Islet precursor cell (in vitro differentiated cells): ENCODE measurements at places on chromosomes 16 and 17.
A peak's percentile ranks its signal among the peaks of the same experiment; 100 is the strongest.

DNA sequence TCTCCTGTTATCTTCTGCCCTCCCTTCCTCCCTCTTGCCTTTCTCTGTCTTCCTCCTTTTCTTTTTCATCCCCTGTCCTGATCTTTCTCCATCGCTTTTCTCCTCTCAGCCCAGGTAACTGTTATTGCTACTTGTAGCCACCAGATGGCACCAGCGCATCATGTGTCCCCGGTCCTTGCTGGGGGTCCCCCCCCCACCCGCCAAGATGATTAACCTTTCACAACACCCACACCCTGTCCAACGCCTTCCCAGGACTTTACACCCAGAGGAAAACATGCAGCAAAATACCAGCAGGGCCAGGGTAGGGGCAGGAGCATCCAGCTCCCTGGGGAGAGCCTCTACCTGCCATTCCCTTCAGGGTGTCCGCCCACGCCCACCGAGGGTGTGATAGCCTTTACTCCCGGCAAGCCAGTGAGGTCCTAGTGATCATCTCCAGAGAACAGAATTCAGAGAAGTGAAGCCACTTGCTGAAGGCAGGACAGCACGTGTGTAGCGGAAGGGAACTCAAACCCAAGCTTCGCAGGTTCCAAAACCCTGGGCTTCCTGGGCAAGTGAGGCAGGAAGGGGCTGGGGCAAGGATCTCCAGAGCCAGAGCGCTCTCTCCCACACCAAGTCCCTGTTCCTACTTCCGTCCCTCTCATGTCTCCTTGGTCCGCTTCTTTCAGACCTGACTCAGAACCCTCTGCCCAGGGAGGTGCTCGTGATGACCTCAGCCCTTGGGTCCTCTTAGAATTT is 13.4 kb upstream of the TAC4 start:
- peak; percentile 82 for DNase-seq

DNA sequence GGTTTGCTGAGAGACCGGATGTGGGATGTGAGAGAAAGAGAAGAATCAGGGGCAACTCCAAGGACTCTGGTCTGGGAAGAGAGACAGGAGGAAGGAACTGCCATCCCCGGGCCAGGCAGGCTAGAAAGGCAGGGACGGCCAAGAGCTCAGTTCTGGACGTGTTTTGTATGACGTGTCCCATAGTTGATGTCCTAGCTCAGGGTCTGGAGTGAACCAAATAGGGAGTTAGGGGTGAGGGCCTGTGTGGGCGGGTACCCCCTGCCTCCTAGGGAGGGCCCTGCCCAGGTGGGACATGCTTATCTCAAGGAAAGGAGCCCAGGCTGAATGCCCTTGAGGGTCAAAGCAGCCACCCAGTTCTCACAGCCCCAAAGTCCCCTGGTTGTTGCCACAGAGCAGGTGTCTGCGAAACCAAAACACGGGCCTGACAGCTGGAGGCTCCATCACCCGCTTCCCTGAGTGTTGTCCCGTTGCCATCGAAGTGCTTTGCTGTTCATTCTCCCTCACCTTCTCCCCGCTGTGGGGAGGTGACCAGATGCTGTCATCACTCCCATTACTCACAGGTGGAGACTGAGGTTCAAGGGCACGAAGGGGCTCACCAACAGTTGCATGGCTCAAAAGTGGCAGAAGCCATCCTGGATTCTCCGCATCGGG is 7.5 kb downstream of the ABCC3 start:
- no peak for DNase-seq

DNA sequence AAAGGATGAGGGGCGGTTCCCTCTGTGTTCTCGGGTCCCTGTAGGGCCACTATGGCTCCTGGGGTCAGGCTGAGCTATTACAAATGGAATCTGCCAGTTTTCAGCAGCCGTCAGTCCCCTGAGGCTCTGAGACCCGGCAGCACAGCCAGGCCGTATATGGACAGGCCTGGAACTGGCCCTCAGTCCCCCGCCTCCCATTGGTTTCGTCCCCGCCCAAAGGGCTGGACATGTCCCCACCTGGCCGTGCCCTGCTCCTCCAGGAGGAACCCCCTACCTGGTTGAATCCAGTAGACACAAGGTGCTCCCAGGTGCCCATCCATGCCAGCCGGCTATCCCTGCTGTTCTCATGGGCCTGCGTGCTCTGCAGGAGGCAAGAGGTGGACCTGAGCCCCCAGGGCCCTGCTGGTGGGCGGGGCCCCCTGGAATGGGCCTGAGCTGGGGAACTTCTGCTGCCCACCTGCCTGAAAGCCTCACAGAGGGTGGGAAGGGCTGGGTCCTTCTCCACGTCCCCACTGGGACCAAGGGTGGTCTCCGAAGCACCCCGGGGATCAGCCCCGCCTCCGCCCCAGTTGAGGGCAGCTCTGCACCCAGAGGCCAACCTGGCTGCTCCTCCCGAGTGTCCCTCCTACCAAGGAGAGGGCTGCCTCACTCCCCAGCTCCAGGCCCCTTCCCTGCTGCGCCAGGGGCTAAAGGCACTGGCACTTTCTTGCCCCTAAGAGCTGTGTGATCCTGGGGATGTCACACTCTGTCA is 16.8 kb downstream of the VASN start:
- DNase-seq: peak; percentile 94

DNA sequence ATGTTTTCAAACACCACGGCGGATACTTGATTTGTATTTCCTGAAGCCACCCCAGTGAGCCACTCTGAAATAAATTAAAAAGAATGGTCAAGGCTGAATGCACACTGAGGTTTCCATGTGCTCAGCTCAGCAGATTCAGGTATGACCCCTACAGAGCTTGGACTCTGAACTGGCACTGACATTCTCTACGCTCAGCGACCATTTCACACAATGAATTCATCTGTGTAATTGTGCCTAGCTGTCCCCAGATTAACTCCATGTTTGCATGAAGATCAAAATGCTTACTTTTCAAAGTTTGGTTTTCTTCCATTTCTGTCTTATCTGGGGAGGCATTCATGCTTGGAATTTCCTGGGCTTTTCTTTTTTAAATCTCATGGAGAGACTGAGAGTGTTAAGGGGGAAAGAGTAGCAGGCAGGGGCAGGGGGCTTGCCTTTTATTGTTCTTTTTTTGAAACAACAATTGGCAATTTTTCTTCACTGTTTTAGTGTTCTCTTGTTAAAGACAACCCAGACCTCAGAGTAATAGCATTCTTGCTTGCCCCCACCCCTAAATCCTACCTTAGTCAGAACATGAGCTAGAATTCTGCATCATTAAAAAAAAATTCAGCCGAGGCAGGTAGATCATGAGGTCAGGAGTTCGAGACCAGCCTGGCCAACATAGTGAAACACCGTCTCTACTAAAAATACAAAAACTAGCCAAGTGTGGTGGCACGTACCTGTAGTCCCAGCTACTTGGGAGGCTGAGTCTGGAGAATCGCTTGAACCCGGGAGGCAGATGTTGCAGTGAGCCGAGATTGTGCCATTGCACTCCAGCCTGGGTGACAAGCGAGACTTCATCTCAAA is 85.5 kb upstream of the HNF1B start:
- DNase-seq: no peak

GRCh38 chr16:67474551-67475455 is 6.2 kb downstream of the ATP6V0D1 start:
- no peak for DNase-seq

GRCh38 chr17:39547713-39548478 is 59.8 kb downstream of the NEUROD2 start:
- peak; percentile 79 for DNase-seq

DNA sequence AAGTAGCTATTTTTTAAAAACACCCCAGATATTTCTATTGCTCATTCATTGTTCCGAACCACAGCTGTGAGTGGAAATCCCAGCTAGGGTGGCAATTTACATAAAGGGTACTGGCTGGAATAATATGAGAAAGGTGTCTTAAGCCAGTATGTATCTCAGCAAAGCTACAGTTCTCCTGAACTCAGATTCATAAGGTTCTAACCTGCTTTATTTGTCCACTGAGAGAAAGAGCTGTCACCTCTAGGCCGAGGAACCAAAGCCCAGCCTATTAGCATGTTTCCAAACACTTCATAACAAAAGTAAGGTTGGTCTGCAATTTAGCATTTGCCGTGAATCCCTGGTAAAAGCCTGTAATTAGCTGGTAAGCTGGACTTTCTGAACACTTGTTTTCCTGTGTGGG is 57.0 kb upstream of the CLEC19A start:
- no peak for DNase-seq

DNA sequence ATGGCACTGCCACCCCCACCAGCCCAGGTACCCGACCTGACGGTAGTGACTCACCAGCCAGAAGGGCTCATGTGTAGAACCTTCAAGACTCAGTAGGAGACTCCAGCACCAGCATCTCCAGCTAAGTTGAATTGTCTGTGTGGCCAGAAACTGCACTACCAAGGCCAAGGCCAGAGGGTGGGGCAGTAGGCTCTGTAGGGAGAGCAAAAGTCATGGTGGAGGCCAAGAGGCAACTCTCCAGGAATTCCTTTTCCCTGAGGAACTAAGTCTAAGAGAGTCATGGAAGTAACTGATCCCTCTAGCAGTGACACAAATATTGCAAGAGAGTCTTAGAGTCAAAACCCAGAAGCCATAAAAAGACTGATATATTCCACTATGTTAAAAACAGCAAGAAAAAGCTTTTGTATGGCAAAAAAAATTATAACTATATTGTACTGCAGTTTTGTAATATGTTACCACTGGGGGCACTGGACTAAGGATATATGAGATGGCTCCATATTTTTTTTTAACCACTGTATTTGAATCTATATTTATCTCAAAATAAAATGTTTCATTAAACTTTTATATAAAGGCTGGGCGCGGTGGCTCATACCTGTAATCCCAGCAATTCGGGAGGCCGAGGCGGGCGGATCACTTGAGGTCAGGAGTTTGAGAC is 30.2 kb upstream of the GUCY2D start:
- peak; percentile 45 for DNase-seq

GRCh38 chr16:1470481-1471251 is 4.2 kb downstream of the CLCN7 start:
- peak; percentile 73 for DNase-seq

DNA sequence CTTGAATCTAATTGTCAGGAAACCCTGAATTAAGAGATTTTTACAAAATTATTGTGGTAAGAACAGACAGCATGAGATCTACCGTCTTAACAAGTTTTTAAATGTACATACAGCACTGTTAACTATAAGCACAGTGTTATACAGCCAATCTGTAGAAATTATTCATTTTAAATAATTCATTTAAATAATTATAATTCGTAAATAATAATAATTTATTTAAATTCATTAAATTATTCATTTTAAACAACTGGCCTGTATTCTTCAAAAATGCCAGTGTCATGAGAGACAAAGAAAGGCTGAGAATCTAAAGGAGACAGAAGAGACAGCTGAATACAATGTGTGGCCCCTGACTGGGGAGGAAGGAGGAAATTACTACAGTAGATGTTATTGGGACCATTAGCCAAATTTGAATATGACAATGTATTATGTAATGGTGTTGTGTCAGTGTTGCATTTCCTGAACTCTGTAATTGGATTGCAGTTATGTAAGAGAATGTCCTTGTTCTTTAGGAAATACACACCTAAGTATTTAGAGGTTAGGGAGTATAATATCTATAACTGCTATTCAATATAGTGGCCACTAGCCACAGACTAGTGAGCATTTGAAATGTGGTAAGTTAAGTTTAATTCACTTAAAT is 2.3 kb downstream of the RSAD1 start:
- no peak for DNase-seq

DNA sequence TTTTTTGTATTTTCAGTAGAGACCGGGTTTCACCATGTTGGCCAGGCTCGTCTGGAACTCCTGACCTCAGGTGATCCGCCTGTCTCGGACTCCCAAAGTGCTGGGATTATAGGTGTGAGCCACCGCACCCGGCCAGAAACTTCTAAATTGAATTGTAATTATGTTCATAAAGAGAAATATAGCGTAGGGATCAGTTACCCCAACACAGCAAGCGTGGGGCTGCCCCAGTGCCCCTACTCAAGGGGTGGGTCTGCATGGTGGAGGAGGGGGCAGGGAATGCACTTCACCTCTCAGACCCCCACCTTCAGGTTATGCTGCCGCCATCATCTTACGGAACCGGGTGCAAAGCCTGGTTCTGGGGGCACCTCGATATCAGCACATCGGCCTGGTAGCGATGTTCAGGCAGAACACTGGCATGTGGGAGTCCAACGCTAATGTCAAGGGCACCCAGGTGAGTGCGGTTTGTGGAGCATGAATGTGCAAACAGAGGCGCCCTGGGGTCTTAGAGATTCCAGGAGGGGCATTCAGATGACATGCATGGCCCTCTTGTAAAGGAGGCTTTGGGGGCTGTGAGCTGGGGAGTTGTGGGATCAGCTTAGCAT is 18.0 kb downstream of the ITGAM start:
- no peak for DNase-seq

GRCh38 chr16:81466356-81466980 is 21.9 kb downstream of the CMIP start:
- no peak for DNase-seq

DNA sequence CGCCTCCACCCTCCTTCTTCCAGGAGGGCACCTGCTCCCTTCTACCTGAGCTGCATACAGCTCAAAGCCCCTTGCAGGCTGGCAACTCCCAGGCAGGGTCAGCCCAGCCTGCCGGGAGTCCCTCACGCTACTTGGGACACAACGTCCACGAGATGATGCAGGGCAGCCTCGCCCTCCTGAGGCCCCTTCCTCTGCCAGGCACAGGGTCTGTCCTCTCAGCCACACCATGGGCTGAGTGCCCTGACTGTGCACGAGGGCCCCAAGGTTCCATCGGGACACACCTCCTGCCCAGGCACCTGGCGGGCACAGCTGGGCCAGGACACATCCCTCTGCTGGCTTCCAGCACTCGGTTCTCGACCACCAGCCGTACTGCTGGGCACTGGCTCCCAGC is 30.9 kb upstream of the ZC3H18 start:
- DNase-seq: no peak

- no peak for DNase-seq
Observed at GRCh38 chr16:78385086-78385805, 285.8 kb downstream of the WWOX start.

GRCh38 chr17:58756246-58757161 is 850 bp downstream of the PPM1E start:
- peak; percentile 59 for DNase-seq

- DNase-seq: peak; percentile 60
Observed at GRCh38 chr17:81373536-81374160, 21.6 kb upstream of the BAHCC1 start.

DNA sequence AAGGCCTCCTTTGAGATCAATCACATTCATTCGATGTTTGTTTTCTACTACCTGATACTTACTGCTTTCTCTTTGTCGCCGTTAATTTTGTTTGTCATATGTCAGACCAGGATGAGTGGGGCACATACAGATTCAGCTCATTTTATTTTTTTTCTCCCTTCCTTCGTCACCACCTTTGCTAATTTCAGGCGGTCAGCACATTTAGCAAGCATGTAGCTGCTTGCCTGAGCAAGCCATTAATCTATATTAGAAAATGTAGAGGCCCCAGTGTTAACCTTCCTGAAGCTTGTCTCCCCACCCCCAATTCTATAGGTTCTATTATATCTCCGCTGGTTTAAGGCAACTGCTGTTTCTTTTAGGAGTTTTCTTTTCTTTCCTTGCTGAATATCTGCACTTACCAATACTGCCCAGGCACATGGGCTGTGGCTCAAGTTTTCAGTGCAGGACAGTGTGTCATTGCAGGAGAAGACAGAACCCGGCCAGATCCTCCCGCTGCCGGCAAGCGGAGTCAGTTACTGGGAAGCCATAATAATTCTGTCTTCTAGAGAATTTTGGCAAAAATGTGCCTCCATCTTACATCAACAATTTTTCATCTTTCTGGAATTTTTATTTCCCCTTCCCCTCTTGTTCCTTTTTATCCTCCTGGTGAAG is 714.3 kb downstream of the WWOX start:
- no peak for DNase-seq
